ENCODE measurements at places on chromosomes 16 and 17.
A peak's percentile ranks its signal among the peaks of the same experiment; 100 is the strongest.

DNA sequence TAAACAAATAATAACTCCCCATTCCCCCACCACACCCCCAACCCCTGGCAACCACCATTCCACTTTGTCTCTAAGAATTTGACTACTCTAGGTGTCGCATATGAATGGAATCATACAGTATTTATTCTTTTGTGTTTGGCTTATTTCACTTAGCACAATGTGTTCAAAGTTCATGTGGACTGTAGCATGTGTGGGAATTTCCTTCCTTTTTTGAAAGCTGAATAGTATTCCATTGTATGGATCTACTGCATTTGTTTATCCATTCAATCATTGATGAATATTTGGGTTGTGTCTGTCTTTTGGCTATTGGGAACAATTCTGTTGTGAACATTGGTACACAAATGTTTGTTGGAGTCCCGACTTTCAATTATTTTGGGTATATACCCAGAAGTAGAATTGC is 3.3 kb upstream of the ACSF2 start:
- DNase-seq: no peak

- no peak for DNase-seq
Measured at GRCh38 chr17:36722121-36722902, 120.9 kb downstream of the MRM1 start.

- DNase-seq: no peak
Measured at GRCh38 chr16:82755570-82756282, 129.0 kb downstream of the CDH13 start.

DNA sequence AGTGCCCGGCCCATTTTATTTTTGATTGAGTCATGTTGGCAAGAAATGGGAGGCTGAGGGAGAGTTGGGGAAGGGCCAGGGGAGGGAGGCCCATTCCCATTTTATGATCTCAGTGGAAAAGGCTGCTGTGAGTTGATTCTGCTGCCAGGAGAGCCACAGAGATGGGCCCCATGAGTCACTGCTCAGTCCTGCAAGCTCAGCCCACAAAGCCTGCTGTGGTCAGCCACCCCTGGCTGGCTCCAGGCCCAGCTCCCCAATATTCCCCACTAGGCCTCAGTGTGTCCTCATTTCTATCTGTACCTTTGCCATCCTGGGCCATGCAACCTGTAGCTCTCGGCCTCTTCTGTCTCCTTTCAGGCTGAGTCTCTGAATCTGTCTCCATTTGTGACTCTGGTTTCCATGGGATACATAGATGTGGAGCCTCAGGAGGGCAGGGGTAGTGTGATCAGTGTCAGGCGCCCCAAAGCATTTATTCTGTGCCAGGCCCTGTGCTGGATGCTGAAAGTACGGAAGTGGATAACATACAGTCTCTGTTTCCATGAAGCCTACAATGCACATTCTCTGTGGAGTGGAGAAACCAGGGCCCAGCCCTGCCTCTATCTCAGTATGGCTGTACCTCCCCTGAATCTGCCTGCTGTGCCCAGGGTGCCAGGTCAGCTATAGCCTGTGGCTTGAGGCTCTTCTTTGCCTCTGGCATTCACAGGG is 1.9 kb upstream of the PLEKHG4 start:
- peak; percentile 67 for DNase-seq
